ENCODE measurements at places on chromosomes 7 and 10.

GRCh38 chr7:1298051-1298930, 65.6 kb downstream of the UNCX start:
- DNase-seq = no peak

- no peak for DNase-seq
These were observed 985.8 kb downstream of the REEP3 start for GRCh38 chr10:64506963-64507362.

GRCh38 chr10:3976718-3977117, 191.7 kb upstream of the KLF6 start:
- DNase-seq = no peak

DNA sequence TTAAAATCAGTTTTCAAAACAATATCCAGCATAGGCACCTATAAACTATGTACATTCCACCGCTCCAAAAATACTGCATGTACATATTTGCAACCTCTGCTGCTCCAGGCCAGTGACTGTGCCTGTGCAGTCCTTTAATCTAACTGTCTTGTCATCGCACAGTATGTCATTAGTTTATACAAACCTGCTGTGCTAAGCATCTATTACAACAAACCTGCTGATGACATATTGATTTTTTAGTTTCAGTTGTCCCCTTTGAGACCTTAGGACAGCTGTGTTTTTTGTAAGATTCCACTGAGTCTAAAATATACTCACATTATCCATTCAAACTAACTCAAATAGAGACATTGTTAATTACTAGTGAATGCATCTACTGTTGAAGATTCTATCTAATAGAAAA, 33.1 kb downstream of the SEMA3C start:
- no peak for DNase-seq

- DNase-seq = no peak
These were observed 139.4 kb downstream of the OAT start for GRCh38 chr10:124279298-124279697.

DNA sequence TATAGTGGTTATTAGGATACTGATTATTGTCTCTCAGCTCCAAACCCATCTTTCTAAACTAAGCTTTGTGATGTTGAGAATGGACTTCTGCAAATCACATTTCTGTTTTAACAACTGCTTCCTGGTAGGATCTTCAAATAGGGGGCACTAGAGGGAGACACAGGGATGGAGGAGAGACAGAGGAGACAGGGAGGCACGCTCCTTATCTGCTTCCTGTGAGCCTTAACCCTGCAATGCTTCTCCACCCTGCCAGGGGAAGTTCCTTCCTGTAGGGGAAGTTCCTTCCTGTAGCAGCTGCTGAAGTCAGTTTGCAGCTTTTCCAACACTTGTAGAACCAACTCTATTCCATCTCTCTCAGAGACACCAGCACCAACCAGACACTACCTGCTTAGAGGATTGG, 847.2 kb downstream of the CCSER2 start:
- DNase-seq = no peak

DNA sequence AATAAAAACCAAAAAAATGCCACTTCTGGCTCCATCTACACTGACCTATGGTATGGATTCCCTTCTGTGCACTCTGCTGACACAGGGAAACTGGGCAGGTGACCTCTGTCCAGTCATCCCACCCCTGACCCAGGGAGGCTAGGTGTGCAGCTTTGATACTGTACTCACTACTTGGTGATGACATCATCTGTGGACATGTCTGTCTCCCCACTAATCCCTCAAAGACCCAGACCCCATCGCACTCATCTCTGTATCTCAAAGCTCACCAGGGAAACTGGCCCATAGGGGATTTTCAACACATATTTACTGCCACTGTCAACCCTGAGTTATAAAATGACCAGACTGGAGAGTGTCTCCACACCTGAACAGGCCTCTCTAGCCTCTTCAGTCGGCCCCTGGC, 10.6 kb downstream of the SGMS1 start:
- no peak for DNase-seq

DNA sequence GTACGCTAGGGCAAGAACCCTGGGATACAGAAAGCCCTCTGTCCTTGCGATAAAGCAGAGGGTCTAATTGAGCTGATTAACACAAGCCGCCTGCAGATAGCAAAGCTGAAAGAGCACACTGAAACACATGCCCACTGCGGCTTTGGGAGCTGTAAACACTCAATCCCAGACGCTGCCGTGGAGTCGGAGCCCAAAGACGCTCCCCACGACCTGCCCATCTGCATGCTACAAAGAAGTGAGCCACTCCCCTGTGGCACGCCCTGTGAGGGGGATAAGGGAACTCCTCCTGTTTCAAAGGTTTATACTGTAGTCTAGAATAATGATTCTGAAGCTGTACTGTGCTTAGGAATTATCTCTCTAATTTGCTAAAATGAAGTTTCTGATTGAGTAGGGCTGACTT, 985.6 kb upstream of the GHITM start:
- DNase-seq = no peak

- no peak for DNase-seq
These were observed 86.3 kb downstream of the CREB5 start for GRCh38 chr7:28498636-28499035.

DNA sequence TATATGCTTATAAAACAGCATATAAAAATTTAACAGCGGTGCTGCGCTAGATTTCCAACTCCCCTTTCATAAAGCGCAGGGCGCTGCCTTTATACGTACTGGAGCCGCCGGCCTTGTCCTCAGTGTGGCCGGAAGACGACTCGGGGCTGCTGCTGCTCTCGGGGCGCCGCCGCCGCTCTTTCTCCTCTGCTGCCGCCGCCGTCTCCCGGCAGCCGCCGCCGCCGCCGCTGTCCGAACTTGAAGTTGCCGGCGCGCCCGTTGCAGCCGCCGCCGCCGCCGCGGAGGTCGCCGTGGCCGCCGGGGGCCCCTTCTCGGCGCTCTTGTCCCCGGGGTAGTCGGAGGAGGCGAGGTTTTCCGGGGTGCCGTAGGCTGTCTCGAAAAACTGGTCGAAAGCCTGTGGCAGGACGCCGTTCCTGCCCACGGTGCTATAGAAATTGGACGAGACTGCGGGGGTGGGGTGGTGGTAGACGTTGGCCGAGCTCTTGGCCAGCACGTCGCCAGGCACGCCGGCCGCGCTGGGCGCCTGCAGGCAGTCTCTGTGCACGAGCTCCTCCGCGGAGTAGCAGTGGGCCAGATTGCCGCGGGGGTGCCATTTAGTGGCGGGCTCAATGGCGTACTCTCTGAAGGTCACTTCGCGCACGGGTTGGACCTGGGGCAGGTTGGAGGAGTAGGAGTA, 557 bp downstream of the HOXA11 start:
- DNase-seq = no peak

DNA sequence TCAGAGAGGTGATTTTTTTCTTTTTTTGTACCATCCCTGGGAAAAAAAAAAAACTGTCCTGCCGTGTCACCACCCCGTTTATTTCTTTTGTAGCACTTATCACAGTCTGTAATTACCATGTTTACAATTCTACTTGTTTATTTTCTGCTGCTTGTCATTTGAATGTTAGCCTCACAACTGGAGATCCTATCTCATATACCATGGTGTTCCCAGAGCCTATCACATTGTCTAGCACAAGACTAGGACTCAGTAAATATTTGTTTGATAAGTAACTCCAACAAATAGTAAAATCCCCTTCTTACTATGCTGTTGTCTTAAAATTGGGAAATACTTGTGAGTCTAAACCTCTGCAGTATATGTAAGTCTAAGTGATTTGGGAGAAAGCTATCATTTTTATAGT, 36.0 kb downstream of the MKLN1 start:
- DNase-seq = no peak

DNA sequence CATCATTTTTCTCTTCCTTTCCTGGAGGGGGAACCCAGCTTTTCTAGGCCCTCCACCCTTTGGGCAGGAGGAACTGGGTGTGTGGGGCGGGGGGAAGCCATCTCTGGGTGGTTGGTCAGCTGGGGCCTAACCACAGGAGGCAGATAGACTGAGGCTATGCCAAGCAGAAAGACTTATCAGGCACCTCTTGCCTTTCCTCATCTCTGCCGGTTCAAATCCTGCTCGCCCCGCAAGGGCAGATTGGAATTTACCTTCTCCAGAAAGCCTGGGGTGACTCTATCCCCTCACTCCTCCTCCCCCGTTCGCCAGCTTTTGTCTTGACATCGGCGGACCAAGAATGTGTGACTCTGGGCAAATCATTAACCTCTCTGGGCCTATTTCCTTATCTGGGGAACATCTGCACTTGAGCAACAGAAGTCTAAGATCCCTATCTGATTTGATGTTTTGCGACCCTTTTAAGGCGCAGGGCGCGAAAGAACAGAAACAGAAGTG, 584 bp upstream of the GARS1 start:
- no peak for DNase-seq

DNA sequence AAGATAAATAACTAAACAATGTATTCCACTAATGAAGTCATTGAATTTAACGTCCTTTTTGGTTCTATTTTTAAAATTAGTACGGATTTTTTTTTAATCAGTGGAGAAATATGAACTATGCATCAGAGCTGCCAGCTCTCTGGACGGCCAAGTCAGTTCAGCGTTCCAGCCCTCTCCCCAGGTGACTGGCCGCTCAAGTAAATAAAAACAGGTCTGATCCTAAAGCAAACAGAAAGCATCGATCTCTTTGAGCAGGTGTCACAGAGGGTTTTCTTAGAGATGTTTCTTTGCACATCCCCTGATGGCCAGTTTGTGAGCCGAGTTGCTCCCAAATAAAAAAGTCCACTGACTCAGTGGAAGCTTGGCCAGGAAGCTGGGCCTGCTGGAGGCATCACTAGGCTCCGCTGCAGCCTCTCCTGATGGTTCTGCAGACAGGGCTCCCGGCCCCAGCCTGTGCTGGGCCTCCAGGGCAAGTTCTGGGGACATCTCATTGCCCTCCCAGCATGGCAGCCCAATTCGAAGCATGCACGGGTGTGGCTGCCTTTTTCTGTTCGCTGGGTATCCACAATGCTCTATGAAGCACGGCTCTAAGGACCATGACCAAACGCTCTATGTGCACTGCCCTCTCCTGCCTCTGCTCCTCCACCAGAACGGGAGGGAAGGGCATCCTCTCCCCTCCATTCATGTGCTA, 74.7 kb upstream of the PPP2R2D start:
- DNase-seq = no peak

DNA sequence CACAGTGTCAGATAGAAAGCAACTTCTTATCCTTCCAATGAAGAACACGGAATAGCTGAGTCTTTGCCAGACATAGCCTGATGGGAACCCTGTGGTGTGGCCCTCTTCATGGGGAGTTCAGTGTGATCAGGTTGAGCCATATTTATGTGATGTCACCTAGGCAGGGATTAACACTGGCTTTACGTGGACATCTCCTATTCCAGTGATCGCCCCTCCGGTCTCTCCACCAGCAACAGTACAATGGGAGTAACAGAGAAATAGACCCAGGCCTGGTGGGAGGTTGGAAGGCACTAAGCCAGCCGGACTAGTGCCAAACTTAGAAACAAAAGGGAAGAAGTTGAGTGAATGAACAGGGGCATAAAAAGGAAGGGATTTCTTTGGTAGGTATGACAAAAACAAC, 358.1 kb downstream of the PRPF18 start:
- no peak for DNase-seq

- no peak for DNase-seq
These were observed 538.1 kb downstream of the SORCS1 start for GRCh38 chr10:106626371-106626770.

DNA sequence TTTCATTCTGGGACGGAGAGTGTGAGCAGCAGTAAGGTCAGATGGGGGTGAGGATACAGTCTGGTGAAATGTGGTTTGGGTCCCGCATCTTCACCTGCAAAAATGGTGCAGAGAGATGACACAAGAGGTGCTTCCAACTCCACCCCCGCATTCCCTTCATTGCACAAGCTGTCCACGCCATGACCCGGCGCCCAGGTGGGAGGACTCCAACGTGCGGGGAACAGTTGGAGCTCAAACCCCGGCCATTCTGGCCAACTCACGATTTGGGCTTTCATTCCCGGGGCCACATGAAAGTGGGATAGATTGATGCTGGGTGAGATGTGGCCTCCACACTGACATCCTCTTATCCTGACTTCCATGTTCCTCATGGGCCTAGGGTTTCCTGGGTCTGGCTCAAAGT, 34.6 kb upstream of the ZNF273 start:
- DNase-seq = no peak

- DNase-seq = no peak
These were observed 16.3 kb downstream of the SH2D4B start for GRCh38 chr10:80554050-80554449.

DNA sequence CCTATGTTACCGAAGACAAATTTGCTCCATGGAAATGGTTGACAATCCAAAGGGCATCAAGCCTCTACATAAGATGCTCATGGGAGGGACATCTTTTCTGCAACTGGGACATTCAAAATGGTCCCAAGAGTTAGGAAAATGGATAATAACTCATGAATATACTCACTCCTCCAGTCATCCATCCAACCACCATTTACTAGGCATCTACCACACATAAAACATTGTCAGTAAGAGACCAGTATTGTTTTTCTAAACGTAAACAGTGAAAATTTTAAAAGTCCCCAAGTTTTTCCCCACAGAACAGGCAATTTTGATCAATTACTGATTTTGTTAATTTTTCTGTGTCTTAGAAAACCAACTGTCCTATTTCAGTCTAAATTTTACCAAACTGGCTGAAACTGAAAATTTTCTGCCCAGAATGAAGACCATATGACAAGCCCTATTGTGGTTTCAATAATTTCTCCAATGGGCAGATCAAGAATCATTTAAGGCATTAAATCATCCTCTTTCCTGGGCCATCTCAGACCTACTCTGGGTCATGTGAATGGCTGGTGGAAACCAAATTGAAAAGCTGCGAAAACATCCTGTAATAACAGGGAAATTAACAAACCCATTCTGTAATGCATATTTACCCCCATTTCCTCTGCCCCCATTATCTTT, 24.2 kb downstream of the PIK3AP1 start:
- DNase-seq = no peak

DNA sequence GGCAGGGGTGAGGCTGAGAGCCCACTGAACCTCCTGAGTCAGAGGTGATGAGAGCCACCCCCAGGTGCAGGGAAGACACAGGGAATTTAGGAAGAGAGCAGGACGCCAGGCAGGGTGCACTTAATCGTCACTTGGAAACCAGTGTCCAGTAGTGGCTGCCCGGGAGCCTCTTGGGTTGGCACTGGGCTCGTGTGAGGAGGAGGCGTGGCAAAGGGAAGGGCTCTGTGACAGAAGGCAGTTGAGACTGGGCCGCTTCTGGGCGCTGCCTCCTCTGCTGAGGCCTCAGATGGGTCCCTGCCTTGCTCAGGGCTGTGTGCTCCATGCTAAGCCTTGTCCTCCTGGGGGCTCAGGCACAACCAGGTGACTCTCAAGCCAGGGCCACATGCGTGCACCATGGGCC, 13.3 kb downstream of the RET start:
- no peak for DNase-seq

DNA sequence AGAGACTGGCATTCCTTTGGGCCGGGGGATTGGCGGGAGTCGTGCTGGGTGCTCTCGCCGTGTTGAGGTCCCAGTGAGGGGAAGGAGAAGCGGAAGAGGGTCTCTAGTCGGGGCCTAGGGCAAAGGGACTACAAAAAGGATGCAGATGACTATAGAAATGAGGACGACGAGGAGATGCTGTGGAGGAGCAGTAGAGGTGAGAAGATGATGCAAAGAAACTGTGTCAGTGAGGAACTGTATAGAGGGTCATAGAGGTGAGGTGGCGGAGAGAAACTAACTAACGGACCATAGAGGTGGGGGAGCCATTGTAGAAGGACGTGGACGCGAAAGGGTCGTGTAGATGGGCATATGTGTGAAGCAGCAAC, 324 bp downstream of the TWNK start:
- DNase-seq = no peak

- DNase-seq = no peak
These were observed 115.1 kb downstream of the C10orf105 start for GRCh38 chr10:71604324-71605018.

All from stimulated activated CD8-positive, alpha-beta memory T cell treated with anti-CD3 and anti-CD28 coated beads, Interleukin-2, amount 100 ng/mL, for 1 hour (primary cell).